ENCODE measurements at places on chromosomes 12 and 14.

DNA sequence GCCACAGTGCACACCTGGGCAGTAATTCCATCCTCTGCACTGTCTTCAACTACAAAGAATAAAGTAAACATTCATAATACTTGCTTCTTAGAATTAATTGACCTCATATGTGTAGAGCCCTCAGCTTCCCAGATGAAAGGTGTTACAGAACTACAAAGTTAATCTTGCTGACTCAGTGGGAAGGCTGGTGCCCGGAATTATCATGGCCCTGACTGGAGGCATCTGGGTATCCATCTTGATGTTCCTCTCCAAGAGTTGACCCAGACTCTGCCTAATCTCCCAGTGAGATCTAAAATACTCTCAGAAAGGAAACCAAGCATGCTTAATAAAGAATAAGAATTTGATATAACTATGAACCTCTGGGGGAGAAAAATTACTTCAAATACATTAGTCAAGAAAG, 147.0 kb upstream of the ARID2 start:
- DNase-seq: no peak

DNA sequence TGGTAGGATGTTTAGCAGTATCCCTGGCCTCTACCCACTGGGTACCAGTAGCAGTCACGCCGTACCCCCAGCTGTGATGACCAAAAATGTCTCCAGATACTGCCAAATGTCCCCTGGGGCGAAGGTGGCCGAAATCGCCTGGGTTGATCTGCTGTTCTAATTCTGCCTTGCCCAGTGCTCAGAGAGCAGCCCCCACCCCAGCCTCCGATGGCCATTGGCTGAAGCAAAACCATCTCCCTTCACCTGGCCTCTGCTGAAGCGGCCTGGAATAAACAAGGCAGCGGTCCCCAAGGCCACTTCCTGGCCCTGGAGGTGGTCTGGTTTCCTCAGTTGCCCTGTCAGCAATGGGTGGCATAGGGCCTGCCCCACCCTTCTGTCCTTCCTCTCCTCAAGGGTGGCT, 298.4 kb downstream of the CACNA1C start:
- no peak for DNase-seq

DNA sequence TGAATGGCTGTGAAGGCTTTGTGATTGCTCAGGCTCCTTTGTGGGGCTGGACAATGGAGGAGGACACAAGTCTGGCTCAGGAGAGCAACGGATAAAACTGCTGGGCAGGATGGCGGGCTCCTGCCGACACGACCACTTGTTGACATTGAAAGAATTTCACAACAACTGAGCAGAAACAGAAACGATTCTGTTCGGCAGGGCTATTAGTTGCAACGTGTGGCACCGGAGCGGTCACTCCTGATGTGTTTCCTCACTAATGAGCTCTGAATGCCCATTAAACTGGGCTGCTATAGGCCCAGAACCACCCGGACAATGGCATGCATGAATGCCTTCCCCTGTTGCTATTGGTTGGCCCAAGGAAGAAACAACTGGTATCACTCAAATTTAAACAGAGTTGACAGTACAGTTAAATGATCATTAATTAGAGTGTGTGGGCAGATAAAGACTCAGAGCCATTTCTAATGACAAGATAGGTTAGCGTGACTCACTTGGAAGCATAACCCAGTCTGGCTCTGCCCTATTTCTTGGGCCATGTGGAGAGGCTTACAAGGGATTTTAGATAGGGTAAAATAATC, 142.9 kb downstream of the ASCL1 start:
- no peak for DNase-seq

DNA sequence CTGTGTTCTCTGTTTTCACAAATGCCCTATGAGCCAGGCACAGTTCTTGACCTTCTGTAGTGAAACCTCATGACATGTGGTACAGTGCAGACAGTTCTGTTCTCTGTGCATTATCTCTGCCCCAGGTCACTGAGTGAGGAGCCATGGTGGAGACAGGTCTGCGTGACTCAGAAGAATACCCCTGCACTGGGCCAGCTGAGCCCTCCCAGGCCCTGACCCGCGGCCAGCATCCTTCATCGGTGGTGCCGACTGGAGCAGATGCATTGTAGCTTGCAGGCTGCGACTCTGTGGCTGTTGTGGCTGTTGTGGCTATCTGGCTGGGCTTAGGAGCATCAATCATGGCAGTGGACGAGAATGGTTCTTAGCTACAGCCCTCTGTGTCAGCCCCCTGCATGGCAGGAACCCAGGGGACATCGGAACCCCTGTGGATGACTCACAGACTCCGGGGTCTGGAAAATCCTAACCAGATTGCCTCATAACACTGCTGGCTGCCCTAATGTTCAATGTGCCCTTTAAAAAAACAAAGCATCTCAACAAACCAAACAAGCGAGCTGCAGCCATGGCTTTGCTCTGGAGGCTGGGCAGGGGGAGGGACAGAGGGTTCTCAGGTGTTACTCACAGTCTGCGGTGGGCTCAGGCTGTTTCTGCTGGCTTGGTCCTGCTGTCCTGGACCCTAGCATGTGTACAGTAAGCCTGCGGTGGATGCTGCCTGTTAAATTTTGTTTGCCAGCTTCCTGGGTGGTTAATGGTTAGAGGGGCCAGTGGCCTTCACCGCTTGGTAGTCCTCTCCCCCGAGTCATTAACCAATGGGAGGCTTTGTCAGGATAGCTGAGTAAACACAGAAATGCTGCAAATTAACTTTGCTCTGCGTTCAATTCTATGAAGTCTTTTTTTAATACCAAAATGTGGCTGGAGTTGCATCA, at the start of gene SERPINA6:
TSS of gene SERPINA6 (minus strand) at position 689 of the 923 bp plus-strand sequence. CDS start 8,688 bp downstream, outside the sequence.
- DNase-seq: no peak

DNA sequence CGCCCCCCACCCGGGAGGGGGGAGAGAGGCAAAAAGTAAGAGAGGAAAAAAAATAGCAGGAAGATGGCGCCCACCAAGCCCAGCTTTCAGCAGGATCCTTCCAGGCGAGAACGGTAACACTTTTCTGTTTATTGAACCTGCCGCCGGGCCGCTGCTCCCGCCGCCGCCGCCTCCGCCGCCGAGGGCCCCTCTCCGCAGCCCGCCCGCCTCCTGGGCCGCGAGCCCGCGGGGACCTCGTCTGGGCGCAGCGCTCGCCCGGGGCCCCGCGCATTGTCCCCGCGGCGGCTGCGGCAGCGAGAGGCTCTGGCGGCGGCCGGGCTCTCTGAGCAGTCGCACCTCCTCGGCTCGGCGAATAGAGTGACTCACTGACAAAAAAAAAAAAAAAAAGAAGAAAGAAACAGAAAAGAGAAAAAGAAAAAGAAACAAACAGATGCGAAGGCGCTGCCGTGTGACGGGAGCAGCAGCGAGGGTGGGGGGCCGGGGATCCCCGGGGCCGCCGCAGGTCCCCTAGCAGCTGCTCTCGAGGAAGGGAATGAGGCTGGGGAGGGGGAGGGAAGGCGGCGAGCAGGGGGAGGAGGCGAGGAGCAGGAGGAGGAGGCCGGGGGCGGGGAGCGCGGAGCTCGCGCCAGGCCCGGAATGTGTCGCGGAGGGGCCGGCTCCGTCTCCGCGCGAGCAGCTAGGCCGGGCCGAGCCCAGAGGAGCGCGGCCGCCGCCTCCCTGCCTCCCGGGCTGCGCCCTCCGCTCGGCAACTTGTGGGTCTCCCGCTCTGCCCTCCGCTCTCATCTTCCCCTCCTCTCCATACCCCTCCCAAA, 781 bp downstream of the NPAS3 start:
- no peak for DNase-seq

DNA sequence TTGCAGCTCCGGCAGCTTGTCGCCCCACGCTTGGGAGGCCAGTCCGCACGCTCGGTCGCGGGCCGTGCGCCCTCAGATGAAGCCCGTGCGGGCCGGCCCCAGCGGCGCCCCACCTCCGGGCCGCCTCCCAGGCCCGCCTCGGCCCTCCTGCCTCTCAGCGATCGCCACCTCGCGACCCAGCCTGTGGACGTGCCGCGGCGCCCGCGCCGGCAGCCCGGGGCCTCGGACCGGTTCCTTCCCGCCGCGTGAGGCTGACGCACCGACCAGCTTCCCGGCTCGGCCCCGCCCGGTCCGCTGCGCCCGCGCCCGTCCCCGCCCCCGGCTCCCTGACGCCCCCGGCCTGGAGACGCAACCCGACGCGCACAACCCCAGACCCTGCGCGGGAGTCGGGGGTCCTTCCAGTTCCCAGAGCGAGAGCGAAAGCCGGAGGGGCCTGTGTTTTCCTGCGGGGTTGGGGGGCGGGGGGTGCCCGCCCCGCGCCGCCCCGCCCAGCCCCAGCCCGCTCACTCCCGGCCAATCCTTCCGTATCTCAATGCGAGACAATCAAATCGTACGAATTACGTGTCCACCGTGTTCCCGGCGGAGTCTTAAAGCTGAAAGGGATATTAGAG, at the start of gene ERO1A:
TSS of gene ERO1A (minus strand) at position 78 of the 611 bp plus-strand sequence. CDS start at position 1, 77 bp downstream.
- no peak for DNase-seq

DNA sequence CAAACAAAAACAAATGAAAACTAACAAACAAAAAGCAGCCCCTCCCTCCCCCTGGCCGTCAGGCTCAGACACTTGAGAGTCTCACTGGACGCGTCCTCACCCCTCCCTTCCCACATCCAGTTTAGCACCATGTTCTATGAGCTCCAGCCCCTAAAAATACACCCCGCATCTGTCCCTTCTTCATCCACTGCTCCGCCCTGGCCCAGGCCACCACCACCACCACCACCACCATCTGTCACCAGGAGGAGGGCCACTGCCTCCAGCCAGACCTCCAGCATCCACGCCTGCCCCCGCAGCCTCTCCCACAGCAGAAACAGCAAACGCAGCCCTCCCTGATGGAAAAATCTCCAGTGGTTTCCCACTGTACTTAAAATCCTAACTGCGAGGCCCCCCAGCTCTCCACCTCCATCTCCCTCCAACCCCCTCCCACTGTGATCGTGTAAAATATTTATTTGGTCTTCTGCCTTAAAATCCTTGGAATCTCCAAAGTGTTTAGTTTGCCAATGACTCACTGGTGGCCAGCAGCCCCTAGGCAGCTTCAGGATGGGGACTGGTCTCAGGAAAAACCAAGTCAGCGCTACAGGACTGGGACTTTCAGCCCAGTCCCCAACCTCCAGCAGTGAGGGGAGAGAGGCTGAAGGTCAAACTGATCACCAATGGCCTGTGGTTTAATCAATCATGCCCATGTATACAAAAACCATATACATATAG, 95.1 kb downstream of the SCARB1 start:
- no peak for DNase-seq

- no peak for DNase-seq
Measured at GRCh38 chr12:48980953-48981756, 3.0 kb downstream of the WNT1 start.

All from stimulated activated CD8-positive, alpha-beta memory T cell treated with anti-CD3 and anti-CD28 coated beads, Interleukin-4, amount 100 ng/mL, for 4 hours (primary cell).